ENCODE measurements at places on chromosomes 1 and 21. TPM values are rescaled to one million over a fixed set of nuclear protein-coding genes. Genes with fewer than 3 reads are reported as not detected.

Gene CACNA1S
- not detected for total RNA-seq

Gene TSPEAR
- not detected for total RNA-seq

Gene NIPAL3
- total RNA-seq = 31.3 TPM

DNA sequence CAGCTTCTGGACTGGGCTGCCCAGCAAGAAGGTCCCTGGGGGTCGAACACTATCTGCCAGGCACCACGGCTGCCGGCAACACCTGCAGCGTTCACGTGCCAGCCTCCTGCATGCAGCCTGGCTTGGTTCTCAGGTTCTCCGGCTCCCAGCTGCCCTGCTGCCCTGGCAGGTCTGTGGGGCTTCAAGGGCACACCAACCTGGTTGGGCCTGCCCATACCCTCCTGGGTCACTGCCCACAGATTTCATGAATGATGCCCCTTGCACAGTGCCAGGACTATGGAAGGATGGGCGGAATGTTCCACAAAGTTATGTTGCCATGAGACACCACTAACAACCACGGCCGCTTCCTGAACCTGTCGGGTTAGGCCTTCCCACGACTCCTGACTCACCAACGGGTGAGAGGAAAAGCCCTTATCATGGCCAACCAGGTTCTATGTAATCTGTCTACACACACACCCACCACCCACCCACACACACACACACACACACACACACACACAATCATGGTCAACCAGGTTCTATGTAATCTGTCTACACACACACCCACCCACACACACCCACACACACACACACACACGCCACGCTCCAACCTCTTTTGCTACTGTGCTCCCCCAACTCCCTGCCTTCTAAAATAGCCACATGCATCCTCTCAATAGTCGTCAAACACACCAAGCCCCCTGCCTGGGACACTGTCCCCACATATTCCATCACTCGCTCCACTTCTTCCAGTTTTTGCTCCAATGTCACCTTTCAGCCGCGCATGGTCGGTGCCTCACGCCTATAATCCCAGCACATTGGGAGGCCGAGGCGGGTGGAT, 32.2 kb downstream of the HSPG2 start:
- H3K27me3 ChIP-seq = no peaks in the 10 kb centered on the region
- DNase-seq = no peak
- no peaks in the 10 kb centered on the region for H3K36me3 ChIP-seq
- H3K27ac ChIP-seq = peak overlapping the region; percentile 67
- H3K4me1 ChIP-seq = peaks cover 7% of the 10 kb centered on the region
- no peak overlapping the region for H3K4me3 ChIP-seq

DNA sequence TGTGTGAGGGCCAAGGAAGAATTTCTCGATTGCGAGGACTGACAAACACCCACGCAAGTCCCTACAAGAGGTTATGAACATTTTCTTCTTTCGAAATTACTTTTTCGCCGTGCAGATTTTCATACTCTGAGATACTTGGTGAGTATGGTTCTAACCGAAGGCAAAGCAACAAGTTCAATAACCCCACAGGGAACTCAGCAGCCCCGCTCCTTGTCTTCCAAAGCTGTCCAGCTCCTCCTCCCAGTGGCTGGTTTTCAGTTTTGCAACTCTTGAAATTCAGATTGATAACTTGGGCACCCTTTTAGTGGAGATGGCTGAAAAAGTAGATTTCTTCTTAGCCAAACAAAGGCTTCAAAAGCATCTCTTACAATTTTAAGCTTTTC, 154.4 kb downstream of the SETD4 start:
- no peaks in the 10 kb centered on the region for H3K27me3 ChIP-seq
- no peak overlapping the region for H3K4me3 ChIP-seq
- no peak overlapping the region for H3K27ac ChIP-seq
- no peaks in the 10 kb centered on the region for H3K4me1 ChIP-seq
- H3K36me3 ChIP-seq = no peaks in the 10 kb centered on the region
- no peak for DNase-seq

GRCh38 chr1:21383785-21384401, 56.0 kb upstream of the NBPF3 start:
- no peak overlapping the region for H3K27ac ChIP-seq
- H3K36me3 ChIP-seq = no peaks in the 10 kb centered on the region
- H3K27me3 ChIP-seq = no peaks in the 10 kb centered on the region
- H3K4me3 ChIP-seq = no peak overlapping the region
- H3K4me1 ChIP-seq = no peaks in the 10 kb centered on the region

DNA sequence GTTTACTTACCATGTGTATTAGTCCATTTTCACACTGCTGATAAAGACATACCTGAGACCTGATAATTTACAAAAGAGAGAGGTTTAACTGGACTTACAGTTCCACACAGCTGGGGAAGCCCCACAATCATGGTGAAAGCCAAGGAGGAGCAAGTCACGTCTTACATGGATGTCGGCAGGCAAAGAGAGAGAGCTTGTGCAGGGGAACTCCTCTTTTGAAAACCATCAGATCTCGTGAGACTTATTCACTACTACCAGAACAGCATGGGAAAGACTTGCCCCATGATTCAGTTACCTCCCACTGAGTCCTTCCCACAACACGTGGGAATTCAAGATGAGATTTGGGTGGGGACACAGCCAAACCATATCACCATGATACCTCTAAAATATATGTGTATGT, 39.3 kb upstream of the ERRFI1 start:
- H3K4me1 ChIP-seq = no peaks in the 10 kb centered on the region
- H3K36me3 ChIP-seq = no peaks in the 10 kb centered on the region
- H3K4me3 ChIP-seq = no peak overlapping the region

DNA sequence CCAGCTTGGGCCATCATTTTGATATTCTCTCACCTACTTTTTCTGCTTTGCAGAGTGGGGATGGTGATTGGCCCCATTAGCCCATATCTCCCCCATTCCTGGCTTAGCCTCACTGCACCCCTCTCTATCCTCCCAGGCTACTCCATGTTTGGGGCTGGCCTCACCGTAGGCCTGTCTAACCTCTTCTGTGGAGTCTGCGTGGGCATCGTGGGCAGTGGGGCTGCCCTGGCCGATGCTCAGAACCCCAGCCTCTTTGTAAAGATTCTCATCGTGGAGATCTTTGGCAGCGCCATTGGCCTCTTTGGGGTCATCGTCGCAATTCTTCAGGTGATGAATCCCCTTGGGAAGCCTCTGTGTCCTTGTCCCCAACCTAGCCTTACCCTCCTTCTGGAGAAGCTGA, 2.1 kb upstream of the B4GALT2 start:
- H3K4me1 ChIP-seq = peaks cover 44% of the 10 kb centered on the region
- H3K36me3 ChIP-seq = peaks cover 21% of the 10 kb centered on the region
- no peak for DNase-seq
- H3K4me3 ChIP-seq = no peak overlapping the region
- no peaks in the 10 kb centered on the region for H3K27me3 ChIP-seq

- no peaks in the 10 kb centered on the region for H3K27me3 ChIP-seq
- H3K27ac ChIP-seq = peak overlapping the region; percentile 98
- H3K36me3 ChIP-seq = no peaks in the 10 kb centered on the region
Measured at GRCh38 chr1:156104065-156104810, 10.3 kb upstream of the LMNA start.
